Right renal cortex interstitium (tissue), 3 donors: ENCODE measurements at places on chromosomes 7 and 10.

GRCh38 chr7:31707089-31707488, 20.1 kb downstream of the PPP1R17 start:
- no peak for DNase-seq

GRCh38 chr10:121772406-121772805, 155.4 kb downstream of the ATE1 start:
- DNase-seq = no peak

DNA sequence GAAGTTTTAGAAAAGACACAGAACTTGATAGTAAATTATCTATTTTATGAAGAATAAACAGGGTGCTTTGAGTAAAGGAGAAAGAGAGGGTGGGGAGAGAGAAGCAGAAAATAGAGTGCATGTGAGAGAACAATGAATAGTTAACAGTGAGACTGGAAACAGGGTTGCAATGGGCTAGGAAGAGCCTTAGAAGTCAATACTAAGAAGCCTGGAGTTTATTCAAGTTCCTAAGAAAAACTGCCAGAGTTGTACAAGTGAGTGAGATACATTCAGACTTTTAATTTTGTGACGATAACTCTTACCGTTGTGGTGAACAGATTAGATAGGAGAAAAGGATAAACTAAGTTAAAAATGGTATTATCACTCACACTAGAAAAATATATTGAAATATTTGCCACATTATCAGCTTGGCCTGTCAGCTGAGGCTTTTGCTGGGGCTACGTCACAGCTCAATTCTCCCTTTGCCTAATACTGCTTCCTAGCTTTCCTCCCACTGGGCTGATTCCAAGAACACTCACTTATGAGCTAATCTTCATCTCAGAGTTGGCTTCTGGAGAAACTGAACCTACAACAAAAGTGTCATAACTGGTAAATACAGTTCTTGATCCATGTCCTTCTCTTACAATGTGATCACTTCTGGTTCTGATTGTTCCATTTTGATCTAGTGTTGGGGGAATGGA, 92.7 kb downstream of the SEMA3D start:
- no peak for DNase-seq

DNA sequence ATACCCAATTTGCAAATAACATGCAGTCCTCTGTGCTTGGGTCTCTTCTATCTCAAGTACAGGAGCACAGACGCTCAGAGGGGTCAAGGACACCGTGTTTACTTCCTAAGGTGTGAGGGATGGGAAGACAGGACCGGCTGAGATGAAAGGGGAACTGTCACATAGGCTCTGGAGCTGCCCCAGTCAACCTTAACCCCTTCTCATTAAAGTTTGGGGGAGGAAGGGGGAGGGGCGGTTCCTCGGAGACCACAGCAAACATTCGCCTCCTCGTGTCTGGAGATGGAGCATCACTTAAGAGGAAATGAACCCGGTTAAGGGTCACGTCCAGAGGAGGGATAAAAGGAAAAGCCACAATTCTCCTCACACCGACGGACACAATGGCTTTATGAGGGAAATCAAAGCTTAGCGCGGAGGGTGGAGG, 1.1 kb downstream of the SH3PXD2A start:
- no peak for DNase-seq

GRCh38 chr10:36023939-36024338, 381.8 kb upstream of the FZD8 start:
- DNase-seq = no peak
